Inflammatory macrophage treated with lipopolysaccharide for 4 hours (primary cell): ENCODE measurements at places on chromosomes 5 and 9.

DNA sequence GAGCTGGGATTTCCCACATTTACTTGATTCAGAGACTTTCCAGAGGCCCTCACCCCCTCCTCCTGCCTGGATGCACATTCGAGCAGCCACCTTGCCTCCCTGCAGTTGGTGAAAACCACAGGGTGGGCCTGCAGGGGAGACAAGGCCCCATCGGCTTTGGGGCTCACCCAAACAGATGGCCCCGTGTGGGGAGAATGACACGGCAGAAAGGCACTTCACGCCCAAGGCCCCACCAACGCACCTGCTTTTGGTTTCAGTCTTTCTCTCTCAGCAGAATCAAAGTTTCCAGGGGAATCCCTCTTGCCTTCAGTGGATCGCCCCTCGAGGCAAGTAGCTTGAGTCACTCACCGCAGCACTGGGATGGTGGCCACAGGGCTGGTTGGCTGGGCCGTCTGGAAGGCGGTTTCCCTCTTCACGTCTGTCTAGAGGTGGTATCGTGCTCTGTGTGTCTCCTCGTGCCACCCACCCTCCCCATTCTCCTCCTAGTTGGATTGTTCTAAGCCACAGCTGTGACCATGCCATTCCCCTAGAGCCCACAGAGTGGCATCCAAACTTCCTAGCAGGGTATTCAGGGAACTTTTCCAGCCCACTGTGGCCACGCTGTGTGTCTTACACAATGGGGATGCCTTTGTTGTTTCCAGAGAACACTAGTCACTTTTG lies 31.8 kb downstream of the SEC61B start:
- DNase-seq: peak; percentile 93

DNA sequence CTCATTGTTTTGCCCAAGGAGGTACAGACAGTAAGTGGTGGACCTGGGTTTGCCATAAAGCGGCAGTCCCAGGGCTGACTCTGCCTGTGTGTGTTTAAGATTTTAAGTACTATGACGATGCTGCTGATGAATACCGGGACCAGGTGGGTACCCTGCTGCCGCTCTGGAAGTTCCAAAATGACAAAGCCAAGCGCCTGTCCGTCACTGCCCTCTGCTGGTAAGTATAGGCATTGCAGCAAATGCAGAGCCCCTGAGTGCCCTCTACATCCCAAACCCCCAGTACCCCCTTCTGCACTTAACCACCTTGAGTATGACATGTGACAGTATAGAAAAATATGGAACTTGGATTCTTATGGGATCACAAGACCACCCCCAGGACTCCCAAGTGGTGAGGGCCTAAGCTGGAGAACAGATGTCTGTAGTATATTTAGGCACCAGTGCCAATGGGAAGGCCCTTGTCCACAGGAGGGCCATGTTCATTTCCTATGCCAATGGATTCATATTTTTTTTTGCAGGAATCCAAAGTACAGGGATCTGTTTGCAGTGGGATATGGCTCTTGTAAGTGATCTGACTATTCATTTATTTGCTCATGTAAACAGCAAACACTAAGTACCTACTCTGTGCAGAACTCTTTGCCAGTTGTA lies 22.0 kb downstream of the ENHO start:
- DNase-seq: peak; percentile 46

DNA sequence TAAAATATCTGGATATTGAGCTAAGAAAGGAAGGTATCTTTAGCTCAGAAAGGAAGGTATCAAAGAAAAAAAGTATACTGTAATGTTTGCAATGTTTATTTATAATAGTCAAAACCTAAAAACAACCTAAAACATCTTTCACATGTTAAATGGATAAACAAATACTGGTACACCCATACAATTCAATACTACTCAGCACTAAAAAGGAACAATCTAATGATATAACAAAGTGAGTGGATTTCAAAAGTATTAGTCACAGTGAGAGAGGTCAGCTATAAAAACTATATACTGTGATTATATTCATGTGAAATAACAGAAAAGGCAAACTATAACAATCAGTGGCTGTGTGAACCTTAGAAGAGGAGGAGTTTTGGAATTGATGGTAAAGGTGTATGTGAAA lies 455.0 kb upstream of the FTMT start:
- no peak for DNase-seq

DNA sequence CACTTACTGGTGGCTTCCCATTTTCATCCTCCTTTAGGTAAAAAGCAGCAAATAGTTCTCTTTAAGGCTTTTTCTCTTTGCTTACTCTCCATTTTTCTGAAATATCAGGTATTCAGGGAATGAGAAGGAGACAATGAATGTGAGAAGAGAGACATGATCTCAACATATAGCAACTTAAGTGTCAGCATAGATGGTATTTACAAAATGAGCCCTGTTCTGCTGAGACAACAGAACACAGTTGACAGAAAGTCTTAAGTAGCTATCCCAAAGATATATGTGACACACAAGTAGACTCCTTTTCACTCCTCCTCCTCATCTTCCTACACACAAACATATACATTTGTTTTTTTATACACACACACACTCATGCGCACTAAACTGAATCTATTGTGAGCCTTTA lies 649.3 kb upstream of the WWC1 start:
- no peak for DNase-seq

DNA sequence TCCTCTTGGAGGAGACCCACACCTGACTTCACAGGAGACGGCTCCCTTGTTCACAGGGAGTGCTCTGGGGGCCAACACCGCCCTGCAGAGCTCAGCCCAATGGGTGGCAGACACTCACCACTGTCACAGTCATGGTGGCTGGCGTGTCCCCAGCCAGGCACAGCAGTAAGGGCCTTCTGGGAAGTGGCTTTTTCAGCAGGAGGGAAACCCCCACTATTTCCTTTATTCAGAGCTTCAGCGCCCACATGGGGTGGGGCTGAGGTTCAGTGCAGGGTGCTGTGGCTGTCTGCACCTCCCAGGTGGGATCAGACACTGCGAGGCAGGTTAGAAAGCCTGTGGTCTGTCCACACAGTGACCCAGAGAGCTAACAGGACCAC lies 3.6 kb upstream of the SNAPC4 start:
- DNase-seq: no peak

DNA sequence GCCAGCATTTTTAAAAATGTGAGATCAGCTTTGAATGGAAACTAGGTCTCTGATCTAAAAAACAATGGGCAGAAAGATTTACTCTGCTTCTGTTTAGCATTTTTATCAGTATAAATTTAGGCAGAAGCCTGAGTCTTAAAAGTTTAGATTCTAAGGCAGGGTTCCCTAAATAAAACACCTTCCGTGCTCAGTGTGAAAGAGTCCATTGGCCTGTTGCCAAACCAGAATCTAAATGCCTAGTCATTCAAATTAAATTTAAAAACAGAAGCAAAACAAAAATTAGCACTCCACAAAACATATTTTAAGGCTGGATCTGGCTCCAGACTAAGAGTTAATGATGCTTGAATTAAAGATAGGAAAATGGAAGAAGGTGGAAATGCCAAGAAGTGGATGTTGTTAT lies 4.5 kb downstream of the TYRP1 start:
- DNase-seq: no peak

GRCh38 chr9:125540497-125540896 lies 166.5 kb downstream of the MAPKAP1 start:
- DNase-seq: no peak

DNA sequence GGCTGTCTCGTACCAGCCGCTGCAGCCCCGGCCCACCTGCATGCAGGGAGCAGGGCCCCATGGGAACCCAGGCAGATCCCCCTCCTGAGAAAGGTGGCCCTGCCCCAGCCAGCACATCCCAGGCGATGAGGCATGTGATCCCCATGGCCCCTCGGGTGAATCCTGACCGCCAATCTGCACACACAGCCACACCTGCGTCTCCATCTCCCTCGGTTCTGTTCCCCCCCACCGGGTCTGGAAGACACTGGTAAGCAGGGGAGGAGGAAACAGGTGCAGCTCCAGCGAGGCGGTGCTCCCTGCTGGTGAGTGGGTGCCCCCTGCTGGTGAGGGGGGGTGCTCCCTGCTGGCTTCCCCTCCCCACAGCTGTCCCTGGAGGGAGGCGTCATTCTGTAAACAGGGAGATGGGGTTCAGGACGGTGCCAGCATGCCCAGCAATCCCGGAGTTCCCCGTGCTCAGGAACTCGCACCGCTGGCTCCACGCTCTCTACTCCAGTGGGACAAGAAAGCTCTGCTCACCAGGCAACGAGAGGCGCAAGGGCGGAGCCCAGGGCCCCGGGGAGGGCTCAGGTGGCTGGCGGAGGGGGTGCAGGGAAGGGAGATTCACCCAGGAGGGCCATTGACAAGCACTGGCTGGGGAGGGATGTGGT lies 28.4 kb upstream of the SLC12A7 start:
- DNase-seq: peak; percentile 56
